ENCODE measurements at places on chromosomes 2 and 18.

DNA sequence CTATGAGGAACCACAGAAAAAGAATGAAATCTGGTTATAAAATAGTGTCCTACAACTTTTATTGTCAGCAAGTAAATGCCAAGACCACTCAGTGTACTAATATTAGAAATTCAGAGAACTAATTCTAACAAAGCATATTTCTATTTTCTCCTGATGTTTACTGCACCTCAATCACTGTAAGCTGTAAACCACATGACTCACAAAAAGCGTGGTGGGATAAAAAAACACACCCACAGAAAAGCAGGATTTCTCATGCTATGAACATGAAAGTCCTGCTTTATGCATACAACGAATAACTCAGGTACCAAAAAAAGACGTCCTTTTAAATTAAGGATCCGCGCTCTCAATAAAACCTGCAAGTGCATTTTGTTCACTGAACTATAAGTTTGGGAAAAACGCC lies 797 bp downstream of the TXNL4A start:
- no peak for DNase-seq

- no peak for DNase-seq
These were observed 3.0 kb downstream of the HPCAL1 start for GRCh38 chr2:10305715-10306114.

DNA sequence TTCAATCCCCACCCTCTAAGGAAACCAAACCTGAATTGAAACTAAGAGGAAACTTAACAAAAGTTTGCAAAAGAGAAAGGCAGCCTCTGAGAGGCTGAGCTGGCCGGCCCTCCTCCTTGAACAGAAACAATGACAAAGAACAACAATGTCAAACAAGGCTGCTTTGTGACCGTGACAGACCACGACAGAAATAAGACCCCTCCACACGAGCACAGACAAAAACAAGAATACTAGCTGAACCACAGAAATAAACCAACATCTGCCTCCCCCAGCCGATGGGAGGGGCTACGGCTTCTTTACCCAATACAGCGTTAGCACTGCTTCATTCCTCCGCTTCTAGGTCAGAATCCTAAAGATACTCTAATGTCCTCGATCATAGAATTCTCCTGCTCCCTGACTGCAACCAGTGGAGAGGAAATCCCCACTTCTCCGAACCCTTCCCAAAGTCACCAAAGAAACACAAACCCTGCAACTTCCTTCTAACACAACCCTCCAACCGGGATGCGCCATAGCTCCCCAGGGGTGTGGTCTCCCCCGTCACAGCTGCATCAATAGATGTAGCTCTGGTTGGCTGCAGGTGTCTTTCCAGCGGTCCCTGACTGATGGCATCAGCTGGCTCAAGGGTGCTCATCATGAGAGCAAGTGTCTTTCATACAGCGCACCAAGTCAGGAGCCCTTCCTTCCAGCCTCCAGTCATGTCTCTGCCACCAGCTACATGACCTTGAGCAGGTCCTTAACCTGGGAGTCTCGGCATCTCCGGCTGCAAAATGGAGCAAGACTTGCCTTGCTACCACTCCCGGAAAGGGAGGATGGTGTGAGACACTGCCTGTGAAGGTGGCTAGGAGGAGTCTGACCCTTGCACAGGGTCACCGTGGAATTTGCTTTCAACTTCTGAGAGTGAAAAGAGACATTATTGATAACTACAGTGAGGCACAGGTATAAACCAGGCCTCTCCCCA lies 198.6 kb downstream of the HAUS1 start:
- no peak for DNase-seq

- no peak for DNase-seq
These were observed 297.0 kb upstream of the NXPH2 start for GRCh38 chr2:139077099-139077737.

- no peak for DNase-seq
These were observed 6.9 kb downstream of the SCN7A start for GRCh38 chr2:166487171-166487570.

DNA sequence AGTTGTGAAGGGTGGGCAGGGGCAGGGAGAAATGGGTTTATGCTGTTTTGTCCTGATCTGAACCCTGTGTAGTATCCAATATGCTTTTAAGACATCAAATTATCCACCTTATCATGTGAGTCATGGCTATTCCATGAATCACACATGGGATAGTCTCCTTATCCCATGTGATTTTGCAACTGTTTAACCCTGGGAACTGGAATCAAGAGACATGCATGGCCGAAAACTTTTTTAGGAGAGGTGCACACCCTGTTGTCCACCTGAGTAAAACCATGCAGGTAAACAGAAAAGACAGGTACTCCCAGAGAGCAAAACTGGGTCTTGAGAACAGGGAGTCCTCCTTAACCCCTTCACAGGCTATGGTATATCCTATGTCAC lies 490.6 kb upstream of the HS6ST1 start:
- DNase-seq, result no peak

GRCh38 chr18:49994410-49994809 lies 181.1 kb upstream of the ACAA2 start:
- no peak for DNase-seq

DNA sequence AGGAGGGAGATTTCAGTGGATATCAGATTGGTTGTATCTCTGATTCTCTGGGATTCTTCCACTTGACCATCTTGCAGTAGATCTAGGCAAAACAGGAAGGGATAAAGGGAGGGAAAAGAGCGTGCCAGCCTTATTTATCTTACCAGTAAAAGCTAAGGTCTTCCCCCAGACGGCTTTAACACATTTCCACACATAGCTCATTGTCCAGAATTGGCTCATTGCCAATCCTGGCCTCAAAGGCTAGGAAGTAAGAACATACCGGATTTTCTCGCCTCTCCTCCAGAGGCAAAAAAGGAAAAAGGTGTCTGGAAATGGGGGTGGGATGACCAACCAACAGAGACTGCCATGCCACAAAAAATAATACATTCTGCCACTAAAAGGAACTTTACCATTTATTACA lies 411.6 kb upstream of the NRP2 start:
- DNase-seq, result no peak

GRCh38 chr2:236693531-236693930 lies 123.9 kb downstream of the ACKR3 start:
- DNase-seq, result no peak

DNA sequence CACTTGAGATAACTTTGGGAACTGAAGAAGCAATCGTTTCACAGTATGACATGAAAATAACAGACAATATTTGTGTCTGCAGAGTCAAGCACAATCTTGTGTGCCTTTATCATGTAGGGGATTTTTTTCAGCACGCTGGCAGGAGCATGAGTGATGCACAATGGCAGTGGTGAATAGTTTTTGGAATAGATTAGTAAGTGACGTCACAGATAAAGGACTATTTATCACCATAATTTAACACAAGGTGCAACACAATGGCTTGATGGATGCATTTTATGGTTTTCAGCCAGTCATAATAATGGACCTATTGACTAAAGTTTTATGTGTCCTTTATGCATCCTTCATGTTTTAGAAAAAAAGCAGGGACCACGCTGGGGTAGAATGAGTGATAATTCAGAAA lies 559.8 kb upstream of the FANCL start:
- DNase-seq, result no peak

All from stimulated activated CD4-positive, alpha-beta T cell treated with anti-CD3 and anti-CD28 coated beads, TNF-alpha, amount 100 ng/mL, for 4 hours (primary cell).